Forelimb muscle (tissue), 1 donor: ENCODE measurements at places on chromosomes 12 and 14. TPM values are rescaled to one million over a fixed set of nuclear protein-coding genes. Genes with fewer than 3 reads are reported as not detected.
A peak's percentile ranks its signal among the peaks of the same experiment; 100 is the strongest.

- DNase-seq: no peak
Observed at GRCh38 chr12:101501410-101501995, 26.4 kb downstream of the SPIC start.

The RILPL1 gene
- 33.8 TPM for polyA plus RNA-seq

The CD69 gene
- polyA plus RNA-seq: 0.61 TPM

The GARIN6 gene
- not detected for polyA plus RNA-seq

The KRT85 gene
- not detected for polyA plus RNA-seq

DNA sequence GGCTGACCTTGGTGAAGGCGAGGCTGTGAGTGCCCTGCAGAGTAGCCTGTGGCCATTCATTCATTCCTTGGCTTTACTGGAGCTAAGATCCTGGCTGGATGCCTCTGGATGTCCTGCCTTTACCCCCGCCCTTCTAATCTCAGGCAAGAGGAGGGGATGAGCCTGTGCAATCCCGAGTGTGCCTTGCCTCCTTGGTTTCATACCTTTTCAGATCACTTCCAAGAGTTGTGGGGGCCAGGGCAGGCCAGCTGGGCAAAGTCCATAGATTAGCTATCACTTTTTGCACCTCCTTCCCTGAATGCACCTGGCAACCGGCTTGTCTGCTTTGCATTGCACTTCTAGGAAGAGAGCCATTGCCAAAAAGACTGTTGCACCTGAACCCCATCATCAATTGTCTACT lies 1.5 kb downstream of the VRTN start:
- no peak for DNase-seq

The CACNA1C gene
- polyA plus RNA-seq: 3.2 TPM

DNA sequence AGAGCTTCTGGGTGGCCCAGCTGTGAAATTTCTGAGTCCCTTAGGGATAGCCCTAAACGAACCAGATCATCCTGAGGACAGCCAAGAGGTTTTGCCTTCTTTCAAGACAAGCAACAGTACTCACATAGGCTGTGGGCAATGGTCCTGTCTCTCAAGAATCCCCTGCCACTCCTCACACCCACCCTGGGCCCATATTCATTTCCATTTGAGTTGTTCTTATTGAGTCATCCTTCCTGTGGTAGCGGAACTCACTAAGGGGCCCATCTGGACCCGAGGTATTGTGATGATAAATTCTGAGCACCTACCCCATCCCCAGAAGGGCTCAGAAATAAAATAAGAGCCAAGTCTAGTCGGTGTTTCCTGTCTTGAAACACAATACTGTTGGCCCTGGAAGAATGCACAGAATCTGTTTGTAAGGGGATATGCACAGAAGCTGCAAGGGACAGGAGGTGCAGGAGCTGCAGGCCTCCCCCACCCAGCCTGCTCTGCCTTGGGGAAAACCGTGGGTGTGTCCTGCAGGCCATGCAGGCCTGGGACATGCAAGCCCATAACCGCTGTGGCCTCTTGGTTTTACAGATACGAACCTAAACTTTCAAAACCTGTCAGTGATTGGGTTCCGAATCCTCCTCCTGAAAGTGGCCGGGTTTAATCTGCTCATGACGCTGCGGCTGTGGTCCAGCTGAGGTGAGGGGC lies 38.9 kb downstream of the DAD1 start:
- DNase-seq: no peak

DNA sequence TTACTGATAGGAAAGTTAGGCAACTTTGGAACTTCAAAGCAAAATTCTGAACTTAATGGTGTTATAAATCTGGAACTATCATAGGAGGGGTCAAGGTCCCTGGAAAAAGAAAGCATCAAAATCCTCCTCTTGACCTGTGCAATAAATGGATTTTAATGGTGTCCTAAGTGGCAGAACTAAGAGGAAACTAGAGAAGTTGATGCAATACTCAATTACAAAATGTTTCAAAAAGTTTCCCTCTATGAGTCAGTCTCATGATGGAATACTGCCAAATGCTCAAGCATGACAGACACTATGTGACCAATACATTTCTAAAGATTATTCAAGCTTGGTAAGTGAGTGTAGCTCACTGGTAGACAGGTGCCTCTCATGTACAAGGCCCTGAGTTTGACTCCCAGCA lies 47.7 kb upstream of the ERGIC2 start:
- no peak for DNase-seq

DNA sequence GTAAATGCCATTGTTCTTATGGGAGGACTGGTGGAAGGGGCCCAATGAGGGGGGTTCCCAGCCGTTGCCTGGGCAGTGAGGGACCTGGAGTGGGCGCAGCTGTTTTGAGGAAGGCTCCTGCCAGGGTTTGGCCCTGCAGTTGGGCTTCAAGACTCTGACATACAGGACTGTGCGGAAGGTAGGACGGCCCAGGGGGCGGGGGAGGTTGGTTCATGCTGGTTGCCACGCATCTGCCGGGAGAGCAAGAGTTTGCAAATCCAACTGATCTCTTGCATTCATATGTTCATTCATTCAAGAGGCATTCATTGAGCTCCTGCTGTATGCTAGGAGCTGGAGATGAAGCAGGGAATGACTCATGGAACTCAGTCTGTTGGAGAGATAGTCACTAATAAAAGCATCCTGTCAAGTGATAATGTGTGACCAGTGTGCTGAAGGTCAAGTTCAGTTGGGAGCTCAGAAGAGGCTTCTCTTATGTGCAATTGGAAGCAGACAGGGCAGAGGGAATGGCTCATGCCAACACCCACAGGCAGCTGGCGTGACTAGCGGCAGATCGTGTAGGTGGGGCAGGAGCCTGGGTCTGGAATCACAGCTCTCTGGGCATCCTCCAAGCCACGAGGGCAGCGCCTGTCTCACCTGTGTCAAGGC lies 7.8 kb downstream of the SH2B3 start:
- DNase-seq: no peak

DNA sequence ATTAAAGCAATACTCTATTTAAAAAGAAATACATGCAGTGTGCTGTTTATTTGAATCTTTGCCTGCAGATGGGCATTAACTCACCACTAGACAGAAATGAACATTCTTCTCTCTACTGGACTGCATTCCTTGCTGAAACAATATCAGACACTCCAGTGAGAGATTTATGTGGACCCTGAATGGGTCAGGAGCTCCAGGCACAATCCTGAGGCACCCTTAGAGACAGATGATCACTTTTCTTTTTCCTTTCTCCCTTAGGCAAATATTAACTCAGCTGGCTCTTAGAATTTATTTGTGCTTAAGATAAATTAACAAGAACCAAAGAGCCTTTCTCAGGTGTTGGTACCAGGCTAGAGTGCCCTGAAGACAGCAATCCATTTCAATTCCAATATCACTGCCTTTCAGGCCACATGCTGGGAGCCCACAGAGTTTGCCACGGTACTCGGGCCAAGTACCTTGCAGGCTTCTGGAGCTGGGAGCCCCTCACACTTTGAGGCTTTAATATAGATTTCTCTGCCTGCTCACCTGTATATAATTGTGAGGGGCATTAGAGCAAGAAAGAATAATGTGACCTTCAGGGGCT lies 173.0 kb downstream of the EMP1 start:
- no peak for DNase-seq

The TGM1 gene
- 0.86 TPM for polyA plus RNA-seq

GRCh38 chr12:50243507-50243906 lies 39.8 kb downstream of the LIMA1 start:
- DNase-seq: no peak

DNA sequence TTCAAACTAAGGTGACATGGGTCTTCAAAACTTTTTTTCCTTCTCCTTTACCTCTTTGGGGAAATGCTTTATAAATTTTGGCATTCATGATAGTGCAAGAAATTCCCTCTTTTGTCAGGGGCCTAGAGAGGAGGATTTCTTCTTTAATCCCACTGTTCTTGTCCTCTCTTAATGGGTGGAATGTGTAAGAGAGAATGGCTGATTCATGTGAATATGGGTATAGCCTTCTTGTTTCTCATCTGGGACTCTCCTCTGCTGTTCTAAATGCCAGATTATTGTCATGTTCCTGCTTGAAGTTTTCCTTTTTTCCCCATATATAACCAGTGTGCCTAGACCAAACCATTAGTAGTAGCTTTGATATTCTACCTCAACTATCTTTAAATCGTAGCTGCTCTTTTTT lies 46.7 kb downstream of the SLC38A4 start:
- DNase-seq: no peak

DNA sequence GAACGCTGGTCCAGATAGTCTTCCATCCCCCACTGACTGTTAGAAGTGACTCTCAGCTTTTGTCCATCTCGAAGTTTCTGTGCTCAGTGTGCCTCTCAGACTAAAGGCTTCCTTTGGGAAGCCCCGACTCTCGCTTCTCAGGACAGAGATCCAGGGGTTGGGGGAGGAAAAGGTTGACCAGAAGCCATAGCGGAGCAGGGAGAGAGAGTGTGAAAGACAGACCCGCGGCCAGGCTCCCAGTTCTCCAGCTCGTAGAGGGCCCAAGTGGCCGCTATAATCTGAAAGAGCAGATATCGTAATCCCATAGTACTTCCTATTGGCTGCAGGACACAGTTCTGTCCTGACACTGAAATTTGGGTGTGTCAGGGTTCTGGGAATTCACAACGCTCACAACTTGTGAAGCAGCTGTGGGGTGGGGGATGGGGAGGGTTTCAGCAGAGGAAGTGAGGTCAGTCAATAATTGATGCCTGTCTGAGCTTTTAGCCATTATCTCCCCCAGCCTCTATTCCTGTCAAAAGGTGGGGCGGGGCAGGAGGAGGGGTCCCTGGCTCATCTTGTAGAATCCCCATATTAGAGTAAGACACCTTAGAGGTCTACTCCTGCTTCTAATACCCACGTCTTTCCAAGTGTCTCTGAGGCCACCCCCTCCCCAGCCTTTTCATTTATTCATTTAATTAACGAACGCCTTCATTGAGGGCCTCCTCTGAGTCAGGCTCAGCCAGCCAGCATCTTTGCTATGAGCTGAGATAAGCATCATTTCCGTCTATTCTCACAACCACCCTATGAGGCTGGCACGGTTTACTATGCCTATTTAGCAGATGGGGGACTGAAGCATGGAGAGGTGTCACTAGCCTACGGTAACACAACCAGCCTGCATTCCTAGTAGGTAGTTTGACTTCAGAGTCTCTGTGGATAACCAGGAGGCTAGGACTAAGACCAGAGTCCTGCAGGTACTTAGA lies 1.6 kb upstream of the ACVRL1 start:
- DNase-seq: peak; percentile 86

DNA sequence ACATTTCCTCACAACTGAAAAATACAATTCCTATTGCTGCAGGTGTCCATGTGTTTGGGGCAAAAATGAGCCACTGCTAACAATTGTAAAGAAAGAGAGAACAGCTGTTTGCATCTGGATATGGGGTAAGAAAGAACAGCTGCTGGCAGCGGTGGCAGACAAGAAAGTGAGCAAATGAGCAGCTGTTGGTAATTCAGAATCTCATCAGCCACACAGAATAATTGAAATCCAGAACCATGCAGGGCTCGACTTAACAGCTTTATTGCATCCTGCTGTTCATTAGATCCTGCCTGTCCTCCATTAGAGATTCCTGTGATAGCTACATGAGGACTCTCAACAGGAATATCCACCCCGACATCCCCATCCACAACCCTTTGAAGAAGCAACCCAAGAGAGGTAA lies 62.5 kb upstream of the TSPAN8 start:
- DNase-seq: no peak

DNA sequence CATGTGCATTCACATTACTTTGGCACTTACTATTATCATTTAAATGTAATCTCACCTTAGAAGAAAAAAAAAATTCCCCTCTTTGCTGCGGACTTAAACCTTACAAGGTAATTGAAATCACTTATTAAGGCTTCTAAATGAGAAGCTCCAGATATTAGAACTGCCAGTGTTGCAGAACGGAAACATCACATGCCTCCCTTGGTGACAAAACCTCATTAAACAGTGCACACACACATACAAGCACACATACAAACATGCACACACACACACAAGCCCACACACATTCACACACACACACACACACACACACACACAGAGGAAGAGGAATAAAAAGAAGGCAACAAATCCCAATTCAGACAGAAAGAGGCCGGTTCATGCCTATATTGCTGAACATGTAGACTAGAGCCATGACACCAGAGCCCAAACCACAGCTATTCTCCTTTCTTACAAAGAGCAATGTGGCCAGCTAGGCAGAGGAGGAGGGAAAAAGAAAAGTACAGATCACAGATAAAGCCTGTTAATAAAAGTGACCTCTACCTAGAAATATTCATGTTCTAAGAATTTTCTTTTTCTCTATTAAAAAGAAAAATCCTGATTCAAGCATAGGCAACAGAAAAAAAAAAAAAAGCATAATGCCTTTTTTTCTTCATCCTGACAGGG lies 405.2 kb upstream of the FLRT2 start:
- no peak for DNase-seq

DNA sequence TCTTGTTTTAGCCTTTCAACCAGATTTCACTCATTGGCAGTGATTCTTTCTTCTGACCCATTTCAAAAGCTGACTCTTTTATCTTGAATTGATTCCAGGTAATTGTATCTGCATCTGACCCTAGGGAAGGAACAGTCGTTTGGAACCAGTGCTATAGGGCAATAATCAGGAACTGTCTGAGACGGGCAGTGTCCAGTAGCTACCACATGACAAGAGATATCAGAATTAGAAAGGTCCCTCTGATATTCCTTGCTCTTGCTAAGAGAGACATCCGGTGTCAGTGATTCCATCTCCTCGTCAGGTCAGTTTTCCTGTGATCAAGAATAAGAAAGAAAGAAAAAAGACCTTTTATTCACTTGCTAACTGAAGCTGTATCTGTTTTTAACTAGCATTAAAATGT lies 47.8 kb upstream of the PDE3A start:
- DNase-seq: no peak

GRCh38 chr12:18751866-18752265 lies 13.9 kb downstream of the CAPZA3 start:
- DNase-seq: no peak

- no peak for DNase-seq
Observed at GRCh38 chr12:57477710-57478681, 1.7 kb downstream of the ARHGAP9 start.

The FSCB gene
- not detected for polyA plus RNA-seq

GRCh38 chr12:15546102-15546701 lies 223.9 kb downstream of the PTPRO start:
- DNase-seq: no peak

- no peak for DNase-seq
Observed at GRCh38 chr12:131015581-131016337, 62.1 kb downstream of the ADGRD1 start.

The ITGA5 gene
- 98.8 TPM for polyA plus RNA-seq

DNA sequence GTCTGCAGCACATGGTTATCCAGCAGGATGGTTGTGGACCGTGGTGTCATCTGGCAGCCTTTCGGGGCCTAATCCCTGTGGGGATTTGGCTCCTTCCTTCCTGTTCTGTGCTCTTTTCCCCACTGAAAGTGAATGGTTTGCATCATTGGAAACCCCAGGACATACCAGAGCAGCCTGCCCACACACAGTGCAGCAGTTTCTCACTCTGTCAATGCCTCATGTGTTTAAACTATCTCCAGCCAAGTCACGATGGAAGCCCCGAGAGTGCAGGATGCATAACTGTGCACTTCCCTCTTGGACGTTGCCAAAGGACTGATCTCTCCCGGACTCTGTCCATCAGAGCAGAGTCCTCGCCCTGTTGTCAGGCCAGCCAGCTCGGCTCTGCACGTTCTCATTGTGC lies 29.0 kb upstream of the AMN start:
- peak; percentile 64 for DNase-seq
